ENCODE measurements at places on chromosomes 5 and 9.

- DNase-seq, result no peak
Observed at GRCh38 chr9:95360866-95361265, 43.4 kb upstream of the FANCC start.

DNA sequence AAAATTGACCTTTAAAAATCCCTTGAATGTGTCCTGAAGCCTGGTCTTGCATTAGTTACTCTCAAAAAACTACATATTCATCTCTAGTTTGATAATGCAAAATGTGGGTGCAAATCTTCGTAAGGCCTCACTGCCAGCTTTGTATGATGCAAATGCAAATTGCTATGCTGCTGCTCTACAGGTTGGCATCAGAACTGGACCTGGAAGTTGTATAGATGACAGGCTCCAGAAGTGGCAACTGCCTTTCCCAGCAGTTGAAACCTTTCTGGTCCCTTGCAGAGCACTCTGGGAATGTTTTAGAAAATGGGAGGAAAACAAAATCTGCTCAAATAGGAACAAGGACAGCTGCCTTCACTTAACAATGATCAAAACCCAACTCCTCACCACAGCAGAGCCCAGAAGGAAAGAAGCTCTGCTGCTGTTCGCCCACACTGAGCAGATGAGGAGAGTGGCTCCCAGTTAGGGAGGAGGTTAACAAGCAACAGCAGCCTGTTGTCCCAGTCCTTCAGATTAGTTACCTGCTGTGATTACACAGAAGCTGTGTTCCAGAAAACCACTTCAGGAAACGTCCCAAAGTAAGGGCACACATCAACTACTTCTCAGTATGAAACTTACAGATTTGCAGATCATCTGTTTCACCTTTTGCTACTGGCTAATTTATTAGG lies 93.5 kb downstream of the PLPP1 start:
- no peak for DNase-seq

- DNase-seq, result no peak
Observed at GRCh38 chr5:56415356-56415765, 182.2 kb upstream of the ANKRD55 start.

GRCh38 chr5:170183816-170184687 lies 48.7 kb upstream of the C5orf58 start:
- peak; percentile 61 for DNase-seq

GRCh38 chr9:124078641-124079040 lies 67.1 kb downstream of the LHX2 start:
- peak; percentile 56 for DNase-seq

DNA sequence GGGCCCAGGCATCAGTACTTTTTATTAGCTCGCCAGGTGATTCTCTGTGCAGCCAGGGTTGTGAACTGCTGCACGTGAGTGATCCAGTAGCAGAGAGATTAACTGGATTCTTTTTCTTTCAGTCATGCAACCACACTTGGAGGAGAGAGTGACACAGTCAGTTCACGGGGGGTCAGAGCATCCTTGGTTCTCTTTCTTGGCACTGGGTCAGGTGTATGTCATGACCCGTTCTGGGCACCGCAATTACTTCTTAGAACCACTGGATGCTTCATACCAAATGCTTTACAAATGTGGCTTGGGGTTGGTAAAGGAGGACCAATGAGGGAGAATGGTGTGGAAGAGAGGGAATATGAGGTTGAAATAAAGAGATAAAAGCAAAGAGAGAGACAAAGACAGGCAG lies 368.7 kb downstream of the MLLT3 start:
- DNase-seq, result no peak

GRCh38 chr5:55096861-55097260 lies 5.6 kb upstream of the GZMA start:
- DNase-seq, result no peak

DNA sequence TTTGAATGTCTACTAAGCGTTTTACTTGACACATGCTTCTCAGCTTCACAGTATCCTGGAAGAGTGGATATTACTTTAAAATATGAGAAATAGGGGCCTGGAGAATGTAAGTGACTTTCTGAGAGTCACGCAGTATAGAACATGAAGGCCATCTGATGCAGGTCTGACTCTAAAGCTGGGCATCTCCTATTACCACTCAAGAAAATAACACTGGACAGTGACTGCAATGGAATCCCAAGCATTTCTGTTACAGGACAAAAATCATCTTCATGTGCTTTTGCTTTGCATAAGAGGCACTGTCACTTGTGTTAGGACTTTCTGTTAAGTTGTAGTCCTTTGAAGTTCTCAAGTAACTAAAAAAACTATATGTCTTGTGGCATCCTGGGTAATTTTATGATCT lies 335.5 kb downstream of the FBXL7 start:
- DNase-seq, result peak; percentile 34

DNA sequence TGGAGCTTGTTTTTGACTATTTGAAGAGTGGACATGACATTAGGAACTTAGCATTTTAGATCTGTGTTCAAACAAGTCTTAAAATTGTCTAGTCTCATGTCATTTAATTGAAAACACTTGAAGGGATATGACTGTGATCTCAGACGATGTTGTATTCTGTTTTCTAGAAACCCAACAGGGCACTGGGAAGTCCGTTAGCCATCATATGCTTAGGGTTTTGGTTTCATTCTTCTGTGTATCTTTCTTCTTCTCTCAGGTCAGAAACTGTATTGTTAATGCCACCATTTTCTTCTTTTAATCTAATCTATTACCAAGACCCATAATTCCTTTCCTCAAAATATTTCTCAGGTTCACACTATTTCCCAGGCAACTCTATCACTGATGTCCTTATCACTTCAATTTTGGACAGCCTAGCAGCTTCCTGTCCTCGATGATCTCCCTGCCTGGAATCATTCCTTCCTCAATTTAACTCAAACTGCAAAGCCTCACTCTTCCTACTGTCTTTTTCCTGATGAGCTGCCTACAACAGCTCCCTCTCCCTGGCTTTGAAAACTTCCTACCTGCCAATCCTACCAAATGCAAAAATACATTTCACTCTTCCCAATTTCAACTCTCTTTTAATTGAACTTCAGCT lies 77.7 kb downstream of the MEF2C start:
- DNase-seq, result no peak

- peak; percentile 7 for DNase-seq
Observed at GRCh38 chr9:76756268-76756640, 8.0 kb upstream of the PCA3 start.

GRCh38 chr5:169331292-169331852 lies 30.4 kb upstream of the SLIT3 start:
- DNase-seq, result no peak

- no peak for DNase-seq
Observed at GRCh38 chr5:1731091-1731639, 68.5 kb downstream of the MRPL36 start.

DNA sequence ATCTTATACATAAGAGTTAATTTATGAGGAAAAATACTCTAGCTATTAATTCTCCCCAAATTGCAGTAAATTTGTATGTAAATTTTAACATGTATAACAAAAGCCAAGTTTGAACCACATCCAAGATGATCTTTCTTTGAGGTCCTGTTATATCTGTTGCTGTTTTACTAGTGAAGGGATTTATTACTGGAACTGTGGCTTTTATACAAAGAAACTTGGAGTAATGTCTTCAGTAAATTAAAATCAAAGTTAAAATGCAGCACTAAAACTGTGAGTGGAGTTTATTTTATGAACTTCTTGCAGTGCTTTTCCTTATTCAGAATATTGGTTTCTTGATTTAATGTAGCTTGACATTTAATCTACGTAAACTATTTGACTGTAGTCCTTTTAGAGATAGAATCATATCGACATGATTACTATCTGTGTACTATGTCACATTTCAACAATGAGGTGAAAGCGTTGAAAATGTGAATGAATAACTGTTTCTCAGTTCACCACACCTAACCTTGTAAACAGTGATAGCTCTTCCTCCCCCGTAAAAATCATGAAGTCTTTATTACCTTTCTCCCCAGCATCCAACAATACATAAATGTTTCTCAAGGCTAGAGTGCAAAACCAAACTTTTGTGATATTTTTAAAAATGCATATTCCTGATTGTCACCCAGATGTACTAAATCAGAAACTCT lies 53.2 kb upstream of the ISOC1 start:
- no peak for DNase-seq

DNA sequence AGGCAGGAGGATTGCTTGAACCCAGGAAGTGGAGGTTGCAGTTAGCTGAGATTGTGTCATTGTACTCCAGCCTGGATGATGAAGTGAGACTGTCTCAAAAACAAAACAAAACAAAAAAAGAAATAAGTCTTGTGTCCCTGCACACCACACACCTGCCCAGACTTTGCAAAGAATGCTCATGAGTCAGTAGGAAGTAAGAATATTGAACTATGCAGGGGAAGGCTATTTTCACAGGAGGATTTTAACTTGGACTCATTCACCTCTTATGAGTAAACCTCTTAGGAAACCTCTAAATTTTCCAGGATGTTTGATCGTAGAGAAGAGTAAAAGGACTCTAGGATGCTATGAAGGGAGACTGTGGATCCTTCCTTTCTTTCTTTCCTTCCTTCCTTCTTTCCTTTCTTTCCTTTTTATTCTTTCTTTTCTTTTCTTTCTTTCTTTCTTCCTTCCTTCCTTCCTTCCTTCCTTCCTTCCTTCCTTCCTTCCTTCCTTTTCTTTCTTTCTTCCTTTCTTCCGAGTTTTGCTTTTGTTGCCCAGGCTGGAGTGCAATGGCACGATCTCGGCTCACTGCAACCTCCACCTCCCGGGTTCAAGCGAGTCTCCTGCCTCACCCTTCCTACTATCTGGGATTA lies 96.7 kb upstream of the CLINT1 start:
- no peak for DNase-seq

DNA sequence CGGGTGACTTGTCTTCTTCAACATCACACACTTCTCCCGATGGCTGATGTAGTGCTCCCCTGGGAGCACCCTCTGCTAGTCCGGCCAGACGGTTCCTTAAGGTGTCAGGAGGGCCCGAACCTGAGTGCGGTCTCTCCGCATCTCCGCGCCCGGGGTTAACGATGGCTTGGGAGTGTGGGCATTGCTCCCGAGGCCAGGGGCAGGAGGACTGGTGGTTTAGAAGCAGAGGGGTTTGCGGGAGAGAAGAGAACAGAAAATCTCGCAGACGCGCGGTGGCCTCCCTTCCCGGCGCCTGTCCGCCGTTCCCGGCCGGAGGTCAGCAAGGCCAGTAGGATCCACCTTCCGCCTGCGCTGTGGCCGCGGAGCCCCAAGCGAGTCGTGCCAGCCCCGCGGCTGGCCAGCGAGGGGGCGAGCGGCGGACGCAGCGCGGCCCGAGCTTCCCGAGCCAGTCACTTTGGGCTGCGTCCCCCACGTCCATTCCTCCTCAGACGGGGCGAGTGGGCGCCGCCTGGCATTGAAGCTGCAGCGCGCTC lies 700 bp downstream of the CDO1 start:
- DNase-seq, result peak; percentile 12

GRCh38 chr9:27539479-27540441 lies 10.1 kb upstream of the MOB3B start:
- DNase-seq, result no peak

DNA sequence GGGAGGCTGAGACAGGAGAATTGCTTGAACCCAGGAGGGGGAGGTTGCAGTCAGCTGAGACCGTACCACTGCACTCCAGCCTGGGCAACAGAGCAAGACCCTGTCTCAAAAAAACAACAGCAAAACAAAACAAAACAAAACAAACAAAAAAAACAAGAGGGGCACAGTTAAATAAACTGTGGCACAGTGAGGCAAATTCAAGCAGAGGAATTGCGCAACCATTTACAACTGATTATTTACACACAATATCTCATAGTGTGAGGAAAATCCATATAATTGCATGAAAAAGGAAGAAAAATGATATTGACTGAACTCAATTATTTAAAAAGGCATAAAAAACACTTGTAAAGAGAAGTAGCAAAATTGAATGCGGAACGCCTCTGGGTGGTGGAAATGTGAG lies 161.5 kb downstream of the CRB2 start:
- DNase-seq, result no peak

GRCh38 chr5:91956738-91957137 lies 573.6 kb upstream of the ARRDC3 start:
- DNase-seq, result no peak

- no peak for DNase-seq
Observed at GRCh38 chr9:88950341-88951154, 40.7 kb upstream of the S1PR3 start.

GRCh38 chr9:74498621-74499095 lies 1.5 kb downstream of the RORB start:
- DNase-seq, result no peak

- no peak for DNase-seq
Observed at GRCh38 chr9:20508242-20508641, 114.1 kb downstream of the MLLT3 start.

GRCh38 chr9:99016681-99017387 lies 73.1 kb downstream of the COL15A1 start:
- no peak for DNase-seq

GRCh38 chr5:91382530-91383026 lies 539 bp downstream of the ARRDC3 start:
- DNase-seq, result no peak

- DNase-seq, result no peak
Observed at GRCh38 chr9:95974389-95974788, 98.9 kb downstream of the ERCC6L2 start.

DNA sequence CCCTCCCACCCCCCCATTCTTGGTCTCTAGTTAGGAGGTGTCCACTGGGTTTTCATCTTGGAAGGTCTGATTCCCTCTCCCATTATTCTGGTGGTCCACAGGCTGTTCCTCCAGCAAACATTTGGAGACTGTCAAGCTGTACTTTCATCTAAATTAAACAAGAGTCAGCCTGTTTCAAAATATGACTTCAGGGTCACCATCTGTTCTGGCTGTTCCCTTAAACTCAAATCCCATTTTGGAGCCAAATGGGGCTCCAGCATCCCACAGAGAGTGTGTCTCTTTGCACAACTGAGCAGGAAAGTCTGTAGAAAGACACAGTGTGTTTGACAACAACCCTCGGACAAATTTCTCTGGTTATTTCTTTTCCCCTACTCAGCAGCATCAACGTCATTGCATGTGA lies 20.5 kb downstream of the COL15A1 start:
- no peak for DNase-seq

- DNase-seq, result no peak
Observed at GRCh38 chr9:110960288-110960687, 78.0 kb downstream of the LPAR1 start.

DNA sequence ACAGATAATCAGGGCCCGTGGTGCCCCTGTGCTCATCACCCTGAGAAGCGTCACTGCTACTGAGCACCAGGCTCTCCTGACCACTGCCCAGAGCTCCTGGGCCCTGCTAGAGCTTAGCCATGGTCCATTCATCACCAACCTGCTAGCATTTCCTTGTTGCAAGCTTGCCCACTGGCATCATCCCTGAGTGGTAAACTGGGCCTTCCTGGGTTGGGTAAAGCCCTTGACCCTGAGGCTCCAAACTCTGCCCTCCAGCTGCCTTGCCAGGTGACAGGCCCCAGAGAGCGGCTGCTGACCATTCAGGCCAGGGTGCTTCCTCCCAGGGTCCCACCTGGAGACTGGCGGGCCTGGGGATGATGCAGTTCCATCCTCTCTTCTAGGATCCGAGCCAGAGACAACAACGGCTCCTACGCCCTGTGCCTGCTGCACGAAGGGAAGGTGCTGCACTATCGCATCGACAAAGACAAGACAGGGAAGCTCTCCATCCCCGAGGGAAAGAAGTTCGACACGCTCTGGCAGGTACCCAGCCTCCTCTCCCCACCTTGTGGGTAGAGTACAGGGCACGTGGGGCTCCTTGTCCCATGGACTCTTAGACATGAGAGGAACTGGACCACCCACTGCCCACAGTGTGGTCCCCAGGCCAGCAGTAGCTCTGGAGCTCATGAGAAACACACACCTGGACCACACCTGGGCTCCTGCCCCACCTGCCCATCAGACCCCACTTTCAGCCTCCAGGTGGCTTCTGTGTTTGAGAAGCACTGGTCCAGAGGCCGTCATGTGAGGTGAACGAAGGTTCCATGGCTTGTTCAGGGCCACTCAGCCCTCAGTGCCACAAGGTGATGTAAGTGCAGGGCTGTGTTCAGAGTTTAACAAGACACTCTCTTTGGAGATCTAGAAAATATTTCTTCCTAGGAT lies 60.5 kb downstream of the SYK start:
- no peak for DNase-seq
